ENCODE measurements at places on chromosomes 5 and 9.
A peak's percentile ranks its signal among the peaks of the same experiment; 100 is the strongest.

DNA sequence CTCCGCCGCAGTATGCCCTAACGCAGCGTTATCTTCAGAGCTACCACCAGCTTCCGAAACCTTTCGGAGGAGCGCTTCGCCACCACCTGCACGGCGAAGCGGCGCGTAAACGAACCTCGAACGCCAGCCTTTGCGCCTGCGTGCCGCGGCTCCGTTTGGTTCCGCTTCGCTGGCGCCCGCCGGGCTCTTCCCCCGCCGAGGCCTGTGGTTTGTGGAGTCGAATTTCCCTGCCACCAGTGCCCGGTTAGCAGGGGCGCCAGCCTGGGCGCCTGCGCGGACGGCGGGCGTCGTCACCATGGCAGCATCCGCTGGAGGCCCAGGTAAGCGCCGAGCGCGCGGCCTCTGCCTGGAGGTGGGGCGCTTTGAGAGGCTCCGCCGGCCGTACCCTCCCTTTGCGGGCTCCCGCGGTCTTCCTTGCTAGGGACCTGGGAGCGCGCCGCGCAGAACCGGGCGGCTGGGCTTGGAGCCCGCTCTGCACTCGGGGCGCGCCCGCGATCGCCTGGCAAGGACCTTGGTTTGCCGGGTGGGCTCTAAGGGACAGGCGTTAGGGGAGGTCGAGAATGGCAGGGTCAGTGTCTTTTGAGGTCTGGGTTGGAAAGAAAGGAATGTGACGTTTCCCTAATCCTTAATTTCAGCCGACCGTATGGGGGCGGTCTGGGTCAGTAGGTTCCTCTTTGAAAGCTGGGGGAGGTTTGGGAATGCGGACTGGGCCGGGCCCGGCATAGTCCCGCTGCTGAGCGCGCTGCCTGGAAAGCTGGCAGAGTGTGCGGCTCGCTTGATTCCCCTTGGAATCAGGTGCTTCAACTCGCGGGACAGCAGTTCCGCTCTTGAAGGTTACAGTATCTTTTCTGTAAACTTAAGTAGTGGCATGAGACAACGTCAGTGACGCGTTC, at the start of gene FAM151B:
FAM151B (plus strand) TSS at position 272 of the 893 bp plus-strand sequence; CDS start at position 296, 24 bp downstream.
- H3K4me3 ChIP-seq = peak within 1 kb of the TSS; percentile 83
- H3K36me3 ChIP-seq = peaks cover 7% of the 10 kb centered on the region
- peak; percentile 97 for DNase-seq

GRCh38 chr9:99109522-99109921, 4.6 kb downstream of the TGFBR1 start:
- DNase-seq = peak; percentile 46
- no peaks in the 10 kb centered on the region for H3K27me3 ChIP-seq
- no peaks in the 10 kb centered on the region for H3K36me3 ChIP-seq
- no peak overlapping the region for H3K4me3 ChIP-seq
- peaks cover 14% of the 10 kb centered on the region for H3K4me1 ChIP-seq

- no peaks in the 10 kb centered on the region for H3K36me3 ChIP-seq
- H3K4me1 ChIP-seq = no peaks in the 10 kb centered on the region
- no peaks in the 10 kb centered on the region for H3K27me3 ChIP-seq
- no peak overlapping the region for H3K4me3 ChIP-seq
- DNase-seq = peak; percentile 39
Observed at GRCh38 chr5:15103864-15104263, 232.3 kb upstream of the ANKH start.

DNA sequence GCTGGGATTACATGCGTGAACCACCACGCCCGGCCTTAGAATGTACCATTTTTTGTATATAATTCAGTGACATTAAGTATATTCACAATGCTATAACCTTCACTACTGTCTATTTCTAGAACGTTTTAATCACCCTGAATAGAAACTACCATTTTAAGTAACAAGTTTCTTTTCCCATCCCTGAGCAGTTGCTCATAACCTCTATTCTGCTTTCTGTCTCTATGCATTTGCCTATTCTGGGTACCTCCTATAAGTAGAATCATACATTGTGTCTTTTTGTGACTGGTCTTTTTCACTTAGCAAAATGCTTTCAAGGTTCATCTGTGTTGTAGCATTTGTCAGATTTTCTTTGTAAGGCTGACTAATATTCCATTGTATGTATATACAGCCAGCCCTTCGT, 39.9 kb downstream of the DDX46 start:
- H3K36me3 ChIP-seq = peaks cover 21% of the 10 kb centered on the region
- DNase-seq = no peak
- no peak overlapping the region for H3K27ac ChIP-seq
- no peaks in the 10 kb centered on the region for H3K27me3 ChIP-seq
- H3K4me3 ChIP-seq = no peak overlapping the region
- no peaks in the 10 kb centered on the region for H3K4me1 ChIP-seq

DNA sequence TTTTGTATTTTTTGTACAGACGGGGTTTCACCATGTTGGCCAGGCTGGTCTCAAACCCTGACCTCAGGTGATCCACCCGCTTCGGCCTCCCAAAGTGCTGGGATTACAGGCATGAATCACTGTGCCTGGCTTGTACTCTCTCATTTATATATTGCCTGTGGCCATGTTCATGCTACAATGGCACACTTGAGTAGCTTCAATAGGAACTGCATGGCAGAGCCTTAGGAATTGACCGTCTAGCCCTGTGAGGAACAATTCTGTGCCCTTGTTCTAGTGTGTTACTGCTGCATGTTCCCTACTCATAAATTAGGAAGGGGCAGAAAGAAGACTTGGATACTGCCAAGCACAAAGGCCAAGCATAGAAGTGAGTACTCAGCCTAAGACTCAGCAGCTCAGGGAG, 104.2 kb downstream of the LIFR start:
- no peak for DNase-seq
- H3K27me3 ChIP-seq = no peaks in the 10 kb centered on the region
- H3K4me1 ChIP-seq = no peaks in the 10 kb centered on the region
- no peaks in the 10 kb centered on the region for H3K36me3 ChIP-seq

- no peaks in the 10 kb centered on the region for H3K27me3 ChIP-seq
- no peak overlapping the region for H3K27ac ChIP-seq
- no peaks in the 10 kb centered on the region for H3K4me1 ChIP-seq
- H3K36me3 ChIP-seq = no peaks in the 10 kb centered on the region
- no peak overlapping the region for H3K4me3 ChIP-seq
Observed at GRCh38 chr5:170256571-170256970, 23.8 kb downstream of the C5orf58 start.

GRCh38 chr9:131755541-131756198, 15.8 kb upstream of the RAPGEF1 start:
- H3K4me3 ChIP-seq = no peak overlapping the region
- peaks cover 8% of the 10 kb centered on the region for H3K4me1 ChIP-seq
- H3K27ac ChIP-seq = no peak overlapping the region
- H3K27me3 ChIP-seq = no peaks in the 10 kb centered on the region
- DNase-seq = peak; percentile 90

- no peaks in the 10 kb centered on the region for H3K4me1 ChIP-seq
- no peaks in the 10 kb centered on the region for H3K36me3 ChIP-seq
- H3K4me3 ChIP-seq = no peak overlapping the region
- no peaks in the 10 kb centered on the region for H3K27me3 ChIP-seq
Observed at GRCh38 chr9:106779796-106780195, 83.2 kb upstream of the ZNF462 start.

- H3K36me3 ChIP-seq = peaks cover 3% of the 10 kb centered on the region
- H3K4me3 ChIP-seq = no peak overlapping the region
- no peaks in the 10 kb centered on the region for H3K4me1 ChIP-seq
- H3K27me3 ChIP-seq = no peaks in the 10 kb centered on the region
- H3K27ac ChIP-seq = no peak overlapping the region
Observed at GRCh38 chr9:126468141-126468825, 141.7 kb downstream of the MVB12B start.

GRCh38 chr5:120779674-120780073, 315.6 kb downstream of the PRR16 start:
- no peaks in the 10 kb centered on the region for H3K4me1 ChIP-seq
- H3K36me3 ChIP-seq = no peaks in the 10 kb centered on the region
- no peaks in the 10 kb centered on the region for H3K27me3 ChIP-seq
- no peak for DNase-seq
- H3K27ac ChIP-seq = no peak overlapping the region
- no peak overlapping the region for H3K4me3 ChIP-seq

GRCh38 chr5:119792161-119792799, 162.9 kb downstream of the FAM170A start:
- no peaks in the 10 kb centered on the region for H3K4me1 ChIP-seq
- H3K27ac ChIP-seq = no peak overlapping the region
- no peak for DNase-seq
- H3K36me3 ChIP-seq = no peaks in the 10 kb centered on the region
- no peak overlapping the region for H3K4me3 ChIP-seq

DNA sequence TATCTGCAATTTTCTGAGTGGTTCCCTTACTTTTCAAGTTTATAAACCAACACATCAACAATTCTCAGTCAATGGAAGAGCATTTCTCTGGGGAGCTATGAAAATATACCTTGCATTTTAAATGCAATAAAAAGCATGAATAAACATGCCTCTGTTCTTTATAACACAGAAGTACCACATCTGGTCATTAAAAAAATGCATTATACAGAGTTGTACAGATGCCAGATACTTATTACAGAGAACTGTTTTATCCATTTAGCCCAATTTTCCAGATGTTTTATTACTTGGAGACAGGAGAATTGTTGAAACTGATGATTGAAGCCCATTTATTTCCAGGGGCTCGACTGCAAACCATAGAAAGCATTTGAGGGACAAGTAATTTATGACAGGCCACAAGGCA, 19.2 kb upstream of the HEXB start:
- H3K4me3 ChIP-seq = no peak overlapping the region
- H3K36me3 ChIP-seq = no peaks in the 10 kb centered on the region
- DNase-seq = no peak
- no peaks in the 10 kb centered on the region for H3K4me1 ChIP-seq
- no peaks in the 10 kb centered on the region for H3K27me3 ChIP-seq

DNA sequence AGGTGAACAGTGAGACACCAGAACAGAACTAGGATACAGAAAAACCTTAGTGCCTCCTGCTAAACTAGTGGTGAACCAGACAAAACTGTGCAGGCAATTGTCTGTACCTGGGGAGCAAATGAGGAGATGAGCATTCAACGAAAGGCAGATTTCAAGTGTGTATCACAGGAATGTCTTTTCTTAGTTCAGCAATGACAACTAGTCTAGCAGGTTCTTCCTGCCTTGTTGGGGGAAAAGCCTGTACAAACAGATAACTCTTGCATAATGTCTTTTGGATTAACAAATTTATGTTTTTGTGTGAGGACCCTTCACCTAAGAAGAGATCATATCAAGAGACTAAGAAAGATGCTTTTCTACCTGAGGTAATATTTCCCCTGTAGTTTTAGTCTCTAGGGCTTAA, 21.8 kb upstream of the DENND4C start:
- H3K4me1 ChIP-seq = peaks cover 3% of the 10 kb centered on the region
- no peaks in the 10 kb centered on the region for H3K27me3 ChIP-seq
- H3K27ac ChIP-seq = peak overlapping the region; percentile 22
- H3K4me3 ChIP-seq = no peak overlapping the region
- no peaks in the 10 kb centered on the region for H3K36me3 ChIP-seq

DNA sequence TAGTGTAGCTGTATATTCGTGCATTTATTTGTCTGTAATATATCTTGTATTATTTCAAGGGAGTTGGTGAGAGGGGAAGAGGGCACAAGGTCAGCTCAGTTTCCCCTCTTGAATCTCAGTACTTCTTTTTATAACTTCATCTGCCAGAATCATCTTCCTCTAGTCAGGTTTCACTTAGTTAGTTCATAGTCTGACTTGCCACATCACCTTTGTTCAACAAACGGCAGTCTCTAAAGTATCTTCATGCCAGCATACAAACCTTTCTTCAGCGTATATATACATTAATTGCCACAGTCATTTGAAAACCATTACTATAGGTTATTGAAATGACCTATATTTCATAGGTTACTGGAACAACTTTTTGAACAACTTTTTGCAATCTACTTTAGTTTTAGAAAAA, 1.6 kb downstream of the ECM2 start:
- H3K4me3 ChIP-seq = no peak overlapping the region
- no peaks in the 10 kb centered on the region for H3K36me3 ChIP-seq
- H3K27me3 ChIP-seq = no peaks in the 10 kb centered on the region
- DNase-seq = no peak
- no peaks in the 10 kb centered on the region for H3K4me1 ChIP-seq

DNA sequence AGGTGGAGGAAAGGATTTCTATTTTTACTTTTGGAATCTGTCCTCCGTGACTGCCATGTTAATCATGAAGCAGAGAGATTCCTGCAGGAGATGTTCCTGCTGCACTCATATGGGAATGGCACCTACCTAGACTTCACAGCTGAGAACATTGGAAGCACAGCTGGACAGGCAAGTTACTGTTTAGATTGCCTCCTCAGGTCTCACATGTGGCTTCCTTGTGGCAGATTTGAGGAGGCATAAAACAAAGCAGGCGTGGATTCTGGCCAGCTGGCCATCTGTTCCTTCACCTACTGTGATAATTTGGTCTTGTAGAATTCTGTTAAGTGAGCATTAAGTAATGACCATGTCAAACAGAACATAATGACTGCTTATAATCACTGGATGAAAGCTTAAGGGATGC, 193.4 kb downstream of the EDIL3 start:
- H3K36me3 ChIP-seq = no peaks in the 10 kb centered on the region
- H3K4me1 ChIP-seq = no peaks in the 10 kb centered on the region
- no peaks in the 10 kb centered on the region for H3K27me3 ChIP-seq
- H3K27ac ChIP-seq = no peak overlapping the region

GRCh38 chr5:175447571-175447970, 3.6 kb upstream of the DRD1 start:
- peaks cover 8% of the 10 kb centered on the region for H3K4me1 ChIP-seq
- no peak for DNase-seq

GRCh38 chr5:67426961-67427849, 230.6 kb upstream of the CD180 start:
- H3K36me3 ChIP-seq = no peaks in the 10 kb centered on the region
- H3K27me3 ChIP-seq = no peaks in the 10 kb centered on the region

GRCh38 chr5:137731176-137731575, 4.7 kb downstream of the KLHL3 start:
- no peak for DNase-seq
- H3K27me3 ChIP-seq = no peaks in the 10 kb centered on the region
- H3K36me3 ChIP-seq = no peaks in the 10 kb centered on the region
- no peak overlapping the region for H3K27ac ChIP-seq
- no peak overlapping the region for H3K4me3 ChIP-seq

DNA sequence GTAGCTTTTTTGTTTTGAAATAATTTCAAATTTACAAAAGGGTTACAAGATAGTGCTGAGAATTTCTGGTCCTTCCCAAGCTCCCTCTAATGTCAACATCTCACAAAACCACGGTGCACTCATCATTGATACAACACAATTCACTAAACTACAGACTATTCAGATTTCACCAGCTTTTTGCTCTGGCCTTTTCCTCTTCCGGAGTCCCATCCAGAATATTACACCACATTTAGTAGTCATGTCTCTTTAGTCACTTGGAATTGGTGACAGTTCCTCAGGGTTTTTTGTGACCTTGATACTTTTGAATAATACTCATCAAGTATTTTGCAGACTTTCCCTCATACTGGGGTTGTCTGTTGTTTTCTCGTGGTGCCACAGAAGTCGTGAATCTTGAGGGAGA, 484.0 kb downstream of the GADD45G start:
- no peak overlapping the region for H3K27ac ChIP-seq
- H3K27me3 ChIP-seq = no peaks in the 10 kb centered on the region
- H3K4me1 ChIP-seq = no peaks in the 10 kb centered on the region
- no peak overlapping the region for H3K4me3 ChIP-seq
